Neural crest cell (in vitro differentiated cells): ENCODE measurements at places on chromosomes 1 and 21. TPM values are rescaled to one million over a fixed set of nuclear protein-coding genes. Genes with fewer than 3 reads are reported as not detected.

The OR6N2 gene
- not detected in 2 replicates for total RNA-seq

The KRTAP19-4 gene
- total RNA-seq, result not detected in 2 replicates

The KCNA2 gene
- total RNA-seq, result 2.5 and 2.8 TPM in 2 replicates

The LCE6A gene
- total RNA-seq, result not detected in 2 replicates

- DNase-seq, result no peak
- peaks cover 25% of the 10 kb centered on the region for H3K27me3 ChIP-seq
- H3K27ac ChIP-seq, result no peak overlapping the region
- no peaks in the 10 kb centered on the region for H3K36me3 ChIP-seq
- no peak overlapping the region for H3K4me3 ChIP-seq
Measured at GRCh38 chr1:48629867-48630266, 146.8 kb downstream of the BEND5 start.

DNA sequence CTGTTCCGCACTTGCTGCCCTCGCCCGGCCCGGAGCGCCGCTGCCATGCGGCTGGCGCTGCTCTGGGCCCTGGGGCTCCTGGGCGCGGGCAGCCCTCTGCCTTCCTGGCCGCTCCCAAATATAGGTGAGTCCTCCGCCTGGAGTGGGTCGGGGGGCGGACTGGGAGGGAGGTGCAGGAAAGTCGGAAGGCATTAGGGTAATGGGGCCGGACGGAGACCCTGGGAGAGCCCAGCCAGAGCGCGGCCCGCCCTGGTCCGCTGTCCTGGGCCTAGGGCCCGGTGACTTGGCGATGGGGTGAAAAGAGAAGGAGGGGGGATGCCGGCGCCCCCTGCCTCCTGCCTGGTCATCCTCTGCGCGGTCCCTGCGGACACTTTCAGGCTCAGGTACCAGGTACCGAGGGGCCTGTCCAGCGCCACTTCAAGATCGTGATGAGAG is 243 bp downstream of the ADAM15 start:
- peaks cover 34% of the 10 kb centered on the region for H3K4me1 ChIP-seq
- H3K27me3 ChIP-seq, result peaks cover 6% of the 10 kb centered on the region
- H3K27ac ChIP-seq, result no peak overlapping the region
- no peak for DNase-seq
- H3K4me3 ChIP-seq, result peak overlapping the region; percentile 88
- H3K36me3 ChIP-seq, result no peaks in the 10 kb centered on the region

- H3K27ac ChIP-seq, result peak overlapping the region; percentile 84
- peaks cover 14% of the 10 kb centered on the region for H3K4me1 ChIP-seq
- peaks cover 56% of the 10 kb centered on the region for H3K27me3 ChIP-seq
- no peaks in the 10 kb centered on the region for H3K36me3 ChIP-seq
- H3K4me3 ChIP-seq, result no peak overlapping the region
Measured at GRCh38 chr21:44919913-44920693, 596 bp downstream of the ITGB2 start.

DNA sequence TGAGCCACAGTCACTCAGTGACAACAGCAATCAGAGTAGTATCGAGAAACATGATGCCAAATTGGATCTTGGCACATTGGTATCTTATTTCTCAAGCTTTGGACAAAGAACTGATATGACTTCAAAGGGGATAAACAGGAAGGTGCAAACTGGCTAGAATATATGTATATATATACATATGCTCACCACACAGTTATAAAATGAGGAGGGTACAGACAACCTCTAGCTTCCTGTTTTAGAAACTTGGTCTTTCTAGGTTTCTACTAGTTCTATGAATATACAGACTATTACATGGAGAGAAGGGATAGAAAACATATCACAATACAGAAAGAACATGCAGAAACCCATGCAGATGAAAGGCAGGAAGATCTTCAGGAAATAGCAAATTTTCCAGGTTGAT is 292.1 kb upstream of the SNX7 start:
- DNase-seq, result no peak
- no peaks in the 10 kb centered on the region for H3K36me3 ChIP-seq
- no peak overlapping the region for H3K27ac ChIP-seq
- H3K4me1 ChIP-seq, result no peaks in the 10 kb centered on the region

- H3K4me3 ChIP-seq, result no peak overlapping the region
- no peaks in the 10 kb centered on the region for H3K27me3 ChIP-seq
- no peak for DNase-seq
- H3K4me1 ChIP-seq, result peaks cover 17% of the 10 kb centered on the region
- H3K27ac ChIP-seq, result no peak overlapping the region
- H3K36me3 ChIP-seq, result no peaks in the 10 kb centered on the region
Measured at GRCh38 chr1:245673881-245674414, 519.2 kb downstream of the KIF26B start.

- no peaks in the 10 kb centered on the region for H3K36me3 ChIP-seq
- no peaks in the 10 kb centered on the region for H3K4me1 ChIP-seq
- no peak overlapping the region for H3K4me3 ChIP-seq
- no peak overlapping the region for H3K27ac ChIP-seq
- DNase-seq, result no peak
Measured at GRCh38 chr1:198113342-198113750, 43.5 kb upstream of the NEK7 start.

DNA sequence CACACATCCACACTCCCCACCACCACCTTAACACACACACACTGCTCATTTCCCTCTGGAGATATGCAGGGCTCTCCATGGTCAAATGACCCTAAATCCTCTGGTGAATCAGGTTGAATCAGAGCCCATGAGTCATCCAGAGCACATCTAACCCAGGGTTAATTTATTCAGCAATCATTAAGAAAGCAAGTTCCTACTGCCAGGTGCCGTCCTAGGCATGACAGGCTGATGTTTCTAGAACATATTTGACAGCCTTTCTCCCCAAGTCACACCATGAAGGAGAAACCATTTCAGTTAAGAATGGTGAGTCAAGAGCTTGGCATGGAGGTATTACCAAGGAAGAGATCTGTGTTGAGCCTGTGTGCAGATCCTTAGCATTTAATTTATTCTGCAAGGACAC is 194.3 kb upstream of the CAMK1G start:
- H3K27ac ChIP-seq, result peak overlapping the region; percentile 63
- no peak overlapping the region for H3K4me3 ChIP-seq
- DNase-seq, result no peak
- H3K36me3 ChIP-seq, result no peaks in the 10 kb centered on the region

- no peak overlapping the region for H3K27ac ChIP-seq
- peaks cover 55% of the 10 kb centered on the region for H3K4me1 ChIP-seq
- DNase-seq, result no peak
- no peaks in the 10 kb centered on the region for H3K27me3 ChIP-seq
- H3K4me3 ChIP-seq, result no peak overlapping the region
Measured at GRCh38 chr21:26123012-26123411, 47.6 kb downstream of the APP start.

GRCh38 chr1:22121421-22121911 is 21.4 kb downstream of the WNT4 start:
- no peak overlapping the region for H3K4me3 ChIP-seq
- no peaks in the 10 kb centered on the region for H3K36me3 ChIP-seq
- H3K27ac ChIP-seq, result peak overlapping the region; percentile 43
- no peak for DNase-seq
- peaks cover 33% of the 10 kb centered on the region for H3K4me1 ChIP-seq

DNA sequence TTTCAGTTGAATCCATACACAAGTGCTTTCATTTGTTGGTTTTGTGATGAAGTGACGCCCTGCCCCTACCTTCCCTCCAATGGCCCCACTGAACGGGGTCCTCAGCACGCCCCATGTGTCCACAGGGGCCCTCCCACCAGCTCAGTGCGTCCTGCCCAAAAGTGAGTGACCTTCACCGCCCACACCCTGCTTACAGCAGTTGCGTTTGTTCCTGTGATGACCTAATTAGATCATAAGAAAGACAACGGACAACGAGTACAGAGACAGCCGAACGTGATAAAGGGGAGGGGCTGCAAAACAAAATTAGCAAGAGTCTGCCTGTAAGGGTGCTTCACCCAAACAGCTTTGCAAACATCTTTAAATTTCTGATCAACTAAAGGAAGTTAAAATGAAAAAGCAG is 38.2 kb upstream of the RIPK4 start:
- H3K4me3 ChIP-seq, result no peak overlapping the region
- peak overlapping the region; percentile 2 for H3K27ac ChIP-seq
- peaks cover 21% of the 10 kb centered on the region for H3K4me1 ChIP-seq

- H3K4me3 ChIP-seq, result peak overlapping the region; percentile 92
- H3K4me1 ChIP-seq, result peaks cover 68% of the 10 kb centered on the region
- no peaks in the 10 kb centered on the region for H3K36me3 ChIP-seq
- DNase-seq, result no peak
- peaks cover 62% of the 10 kb centered on the region for H3K27me3 ChIP-seq
Measured at GRCh38 chr1:23556635-23557470, 2.4 kb downstream of the ID3 start.

DNA sequence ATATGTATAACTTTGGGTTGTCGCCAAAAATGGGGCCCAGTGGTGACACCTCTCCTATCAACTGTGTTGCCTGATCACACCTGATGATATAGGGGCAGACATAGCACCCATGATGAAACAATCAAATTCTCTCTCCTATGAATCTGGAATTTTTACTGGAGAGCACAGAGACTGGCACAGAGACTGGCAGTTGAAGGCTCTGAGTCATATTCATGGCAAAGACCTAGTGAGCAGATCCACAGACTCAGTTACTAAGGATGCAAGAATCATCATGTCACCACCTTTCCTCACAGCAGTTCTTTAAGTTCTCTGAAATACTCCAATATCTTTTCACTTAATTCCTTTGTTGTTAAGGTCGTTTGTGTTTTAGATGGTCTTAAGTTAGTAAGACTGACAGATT is 60.0 kb downstream of the APCS start:
- peaks cover 3% of the 10 kb centered on the region for H3K27me3 ChIP-seq
- no peak for DNase-seq
- no peaks in the 10 kb centered on the region for H3K4me1 ChIP-seq
- H3K27ac ChIP-seq, result no peak overlapping the region
- H3K36me3 ChIP-seq, result no peaks in the 10 kb centered on the region

GRCh38 chr1:109993885-109994284 is 9.3 kb downstream of the AHCYL1 start:
- H3K4me1 ChIP-seq, result peaks cover 25% of the 10 kb centered on the region
- H3K4me3 ChIP-seq, result no peak overlapping the region
- DNase-seq, result no peak
- H3K27me3 ChIP-seq, result no peaks in the 10 kb centered on the region
- peaks cover 5% of the 10 kb centered on the region for H3K36me3 ChIP-seq

- no peak overlapping the region for H3K27ac ChIP-seq
- peaks cover 21% of the 10 kb centered on the region for H3K27me3 ChIP-seq
- H3K4me3 ChIP-seq, result no peak overlapping the region
- no peak for DNase-seq
Measured at GRCh38 chr1:33599516-33600115, 127.2 kb downstream of the ZSCAN20 start.

DNA sequence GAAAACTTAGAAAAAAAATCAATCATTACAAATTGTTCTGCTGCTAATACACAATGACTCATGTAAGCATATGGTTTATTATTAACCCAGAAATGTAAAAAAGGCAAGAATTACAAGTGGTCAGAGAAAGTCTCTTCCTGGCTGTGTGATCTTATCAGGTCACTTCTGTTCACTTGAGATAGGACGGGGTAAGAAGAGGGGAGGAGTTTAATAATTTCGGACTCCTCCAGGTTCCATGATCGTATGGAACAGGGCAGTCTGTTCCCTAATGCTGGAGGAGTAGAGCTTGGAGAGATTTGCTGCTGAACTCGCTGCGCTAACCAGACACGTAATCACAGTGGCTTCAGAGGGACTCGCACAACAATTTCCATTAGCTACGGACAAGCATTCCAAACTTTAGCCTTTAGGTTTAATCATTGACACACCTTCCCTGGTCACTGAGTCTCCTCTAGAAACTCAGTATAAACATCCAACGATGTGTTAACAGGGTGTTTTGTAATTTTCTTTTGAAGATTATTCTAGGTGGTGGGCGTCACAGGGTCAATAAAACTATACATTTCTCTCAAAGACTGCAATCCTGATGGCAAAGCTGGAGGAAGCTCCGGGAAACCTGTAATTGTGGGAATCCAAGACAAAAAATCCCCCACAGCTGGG is 1.3 kb downstream of the CRYZ start:
- H3K4me1 ChIP-seq, result peaks cover 14% of the 10 kb centered on the region
- no peak for DNase-seq
- H3K27me3 ChIP-seq, result no peaks in the 10 kb centered on the region
- no peak overlapping the region for H3K27ac ChIP-seq
- peaks cover 14% of the 10 kb centered on the region for H3K36me3 ChIP-seq

GRCh38 chr1:246773213-246773641 is 49.0 kb downstream of the SCCPDH start:
- no peak overlapping the region for H3K4me3 ChIP-seq
- H3K27ac ChIP-seq, result no peak overlapping the region
- no peak for DNase-seq

GRCh38 chr1:183000167-183000962 is 22.9 kb upstream of the LAMC1 start:
- H3K36me3 ChIP-seq, result no peaks in the 10 kb centered on the region
- no peak overlapping the region for H3K27ac ChIP-seq
- H3K4me1 ChIP-seq, result no peaks in the 10 kb centered on the region
- DNase-seq, result no peak
- peaks cover 2% of the 10 kb centered on the region for H3K27me3 ChIP-seq

DNA sequence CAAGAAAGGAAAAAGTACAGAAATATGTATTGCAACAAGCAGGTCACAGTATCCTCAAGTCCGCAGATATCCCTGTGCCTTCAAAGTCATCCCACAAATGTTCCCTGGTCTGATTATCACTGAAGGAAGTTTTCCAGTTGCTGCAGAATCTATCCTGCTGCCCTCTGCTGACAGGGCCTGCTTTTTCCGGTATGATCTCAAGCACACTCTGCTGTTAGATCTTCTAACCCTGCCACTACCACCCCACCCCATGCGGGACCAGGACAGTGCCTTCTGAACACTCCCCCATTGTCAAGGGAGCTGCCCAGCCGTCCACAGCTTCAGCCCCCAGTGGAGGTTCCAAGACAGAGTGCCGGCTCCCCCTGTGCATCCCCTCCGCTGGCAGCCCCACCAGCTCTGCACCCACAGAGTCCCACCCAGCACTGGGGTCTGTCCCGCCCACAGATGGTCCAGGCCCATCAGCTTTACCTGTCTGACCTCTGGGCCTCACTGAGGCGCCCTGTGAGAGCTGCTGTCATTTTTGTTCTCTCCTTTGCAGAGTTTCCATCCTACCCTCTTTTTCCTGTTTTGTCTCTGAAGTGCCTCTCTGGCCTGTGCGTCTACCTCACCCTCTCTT is 27.9 kb downstream of the FAM163A start:
- no peaks in the 10 kb centered on the region for H3K27me3 ChIP-seq
- H3K27ac ChIP-seq, result no peak overlapping the region
- DNase-seq, result no peak
- H3K4me1 ChIP-seq, result no peaks in the 10 kb centered on the region

DNA sequence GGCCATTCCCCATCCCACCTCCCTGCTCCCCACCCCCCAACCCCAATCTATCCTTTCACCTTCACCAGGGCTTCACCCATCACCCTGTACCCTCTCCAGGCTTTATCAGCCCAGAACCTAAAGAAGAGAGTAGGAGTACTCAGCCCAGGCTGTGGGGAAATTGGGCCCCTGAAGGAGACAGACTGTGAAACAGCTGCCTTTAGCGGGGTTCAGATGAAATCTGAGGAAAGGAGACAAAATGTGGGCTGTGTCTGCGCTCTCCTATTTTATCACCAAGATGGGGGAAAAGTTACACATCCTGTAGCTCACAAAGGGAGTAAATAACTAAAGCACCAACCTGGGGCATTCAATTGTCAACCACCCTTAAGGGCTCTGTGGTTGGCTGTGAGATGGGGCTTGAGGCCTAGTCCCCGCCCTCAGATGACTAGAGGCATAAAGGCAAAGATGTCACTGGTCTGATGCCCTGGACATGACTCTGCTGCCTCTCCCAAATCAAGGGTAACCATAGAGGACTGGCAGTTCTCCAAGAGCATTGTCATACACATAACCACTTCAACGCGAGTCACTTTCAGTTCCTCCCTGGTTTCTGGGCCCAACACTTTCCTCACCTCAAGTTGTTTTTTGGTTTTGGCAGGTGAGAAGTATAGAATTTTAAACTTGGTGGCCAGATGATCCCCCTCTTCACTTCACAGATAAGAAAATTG is 30.0 kb downstream of the SLC27A3 start:
- H3K4me1 ChIP-seq, result peaks cover 11% of the 10 kb centered on the region
- H3K36me3 ChIP-seq, result peaks cover 15% of the 10 kb centered on the region
- no peak for DNase-seq
- peaks cover 2% of the 10 kb centered on the region for H3K27me3 ChIP-seq
- H3K4me3 ChIP-seq, result peak overlapping the region; percentile 59
